ENCODE measurements at places on chromosomes 1 and 21.

DNA sequence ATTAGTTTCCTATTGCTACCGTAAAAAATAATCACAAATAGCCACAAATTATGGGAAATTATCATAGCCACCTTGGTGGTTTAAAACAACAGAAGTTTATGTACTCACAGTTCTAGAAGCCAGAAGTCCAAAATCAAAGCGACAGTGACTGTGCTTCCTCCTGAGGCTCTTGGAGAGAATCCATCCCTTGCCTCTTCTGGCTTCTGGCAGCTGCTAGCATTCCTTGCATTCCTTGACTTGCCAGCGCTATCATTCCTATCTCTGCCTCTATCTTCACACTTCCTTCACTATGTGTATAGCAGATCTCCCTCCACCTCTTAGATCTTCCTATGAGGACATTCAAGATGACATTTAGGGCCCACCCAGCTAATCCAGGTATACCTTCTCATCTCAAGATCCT lies 180.1 kb upstream of the USP25 start:
- no peak for DNase-seq

DNA sequence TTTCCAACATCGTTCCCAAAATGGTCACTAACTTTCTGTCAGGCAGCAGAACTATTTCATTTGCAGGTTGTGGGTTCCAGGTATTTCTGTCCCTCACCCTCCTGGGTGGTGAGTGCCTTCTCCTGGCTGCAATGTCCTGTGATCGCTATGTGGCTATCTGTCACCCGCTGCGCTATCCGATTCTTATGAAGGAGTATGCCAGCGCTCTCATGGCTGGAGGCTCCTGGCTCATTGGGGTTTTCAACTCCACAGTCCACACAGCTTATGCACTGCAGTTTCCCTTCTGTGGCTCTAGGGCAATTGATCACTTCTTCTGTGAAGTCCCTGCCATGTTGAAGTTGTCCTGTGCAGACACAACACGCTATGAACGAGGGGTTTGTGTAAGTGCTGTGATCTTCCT lies 9.3 kb downstream of the OR2AJ1 start:
- DNase-seq: no peak

DNA sequence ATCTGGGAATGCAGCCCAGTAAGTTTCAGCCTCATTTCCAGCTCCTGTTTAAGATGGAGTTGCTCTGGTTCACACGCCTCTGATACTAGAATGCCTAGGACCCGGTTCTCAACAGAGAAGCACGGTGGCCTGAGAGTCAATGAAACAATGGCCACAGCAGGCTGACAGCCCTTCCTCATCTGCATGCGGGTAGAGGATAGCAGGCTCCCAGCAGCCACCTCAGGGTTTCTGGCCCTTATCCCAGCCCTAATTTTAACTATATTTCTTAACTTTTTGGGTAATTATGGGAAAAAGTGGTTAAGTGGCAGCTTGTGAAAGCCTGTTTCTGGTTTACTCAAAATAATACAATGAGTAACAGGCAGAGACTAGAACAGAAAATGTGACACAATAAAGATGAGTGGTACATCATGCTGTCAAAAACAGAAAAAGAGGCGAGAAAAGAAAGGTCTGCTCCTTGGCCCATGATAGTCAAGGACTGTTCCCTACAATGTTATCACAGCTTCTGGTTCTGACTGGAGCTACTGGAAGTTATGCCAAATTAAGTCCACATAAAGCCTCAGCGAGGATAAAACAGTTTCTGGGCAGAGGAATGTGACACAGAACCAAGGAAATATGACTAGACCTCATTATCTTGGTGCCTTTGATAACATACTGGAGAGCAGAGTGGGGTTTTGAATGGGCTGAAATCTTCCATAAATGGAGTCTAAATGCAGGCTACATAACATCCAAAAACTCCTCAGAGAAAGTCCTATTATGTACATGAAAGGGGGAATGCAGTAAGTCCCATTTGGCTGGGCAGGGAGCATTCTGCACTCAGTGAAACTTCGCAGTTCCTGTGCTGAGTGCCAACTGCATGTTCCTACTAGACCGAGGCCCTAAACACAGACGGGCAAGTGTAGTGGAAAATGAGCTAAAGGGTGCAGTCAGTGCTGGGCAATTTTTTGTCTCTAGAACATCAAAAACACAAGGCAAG lies 92.1 kb downstream of the NIBAN1 start:
- no peak for DNase-seq

DNA sequence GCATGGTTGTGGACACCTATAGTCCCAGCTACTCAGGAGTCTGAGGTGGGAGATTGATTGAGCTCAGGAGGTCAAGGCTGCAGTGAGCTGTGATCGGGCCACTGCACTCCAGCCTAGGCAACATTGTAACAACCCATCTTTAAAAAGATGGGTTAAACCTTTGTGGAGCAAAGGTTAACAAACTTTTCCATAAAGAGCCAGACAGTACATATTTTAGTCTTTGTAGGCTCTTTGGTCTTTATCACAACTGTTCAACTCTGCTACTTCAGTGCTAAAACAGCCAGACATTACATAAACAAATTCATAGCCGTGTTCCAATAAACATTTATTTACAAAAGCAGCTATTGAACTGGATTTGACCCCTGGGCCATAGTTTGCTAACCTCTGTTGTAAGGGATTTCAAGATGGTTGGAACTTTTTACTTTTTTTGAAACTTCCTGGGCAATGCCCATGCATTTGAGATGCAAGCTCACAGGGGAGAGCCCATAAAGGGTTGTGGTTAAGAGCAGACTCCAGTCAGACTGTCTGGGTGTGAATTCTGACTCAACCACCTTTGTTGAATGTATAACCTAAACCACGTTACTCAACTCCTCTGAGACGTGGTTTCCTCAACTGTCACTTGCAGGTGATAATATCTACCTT lies 10.8 kb downstream of the INAVA start:
- peak; percentile 84 for DNase-seq

GRCh38 chr1:145750426-145750825 lies 31.1 kb downstream of the CD160 start:
- no peak for DNase-seq

GRCh38 chr1:180117764-180118116 lies 36.9 kb upstream of the QSOX1 start:
- DNase-seq: no peak

GRCh38 chr1:43253173-43253572 lies 16.6 kb upstream of the TMEM125 start:
- DNase-seq: no peak

GRCh38 chr1:7703321-7704213 lies 67.5 kb upstream of the VAMP3 start:
- no peak for DNase-seq

DNA sequence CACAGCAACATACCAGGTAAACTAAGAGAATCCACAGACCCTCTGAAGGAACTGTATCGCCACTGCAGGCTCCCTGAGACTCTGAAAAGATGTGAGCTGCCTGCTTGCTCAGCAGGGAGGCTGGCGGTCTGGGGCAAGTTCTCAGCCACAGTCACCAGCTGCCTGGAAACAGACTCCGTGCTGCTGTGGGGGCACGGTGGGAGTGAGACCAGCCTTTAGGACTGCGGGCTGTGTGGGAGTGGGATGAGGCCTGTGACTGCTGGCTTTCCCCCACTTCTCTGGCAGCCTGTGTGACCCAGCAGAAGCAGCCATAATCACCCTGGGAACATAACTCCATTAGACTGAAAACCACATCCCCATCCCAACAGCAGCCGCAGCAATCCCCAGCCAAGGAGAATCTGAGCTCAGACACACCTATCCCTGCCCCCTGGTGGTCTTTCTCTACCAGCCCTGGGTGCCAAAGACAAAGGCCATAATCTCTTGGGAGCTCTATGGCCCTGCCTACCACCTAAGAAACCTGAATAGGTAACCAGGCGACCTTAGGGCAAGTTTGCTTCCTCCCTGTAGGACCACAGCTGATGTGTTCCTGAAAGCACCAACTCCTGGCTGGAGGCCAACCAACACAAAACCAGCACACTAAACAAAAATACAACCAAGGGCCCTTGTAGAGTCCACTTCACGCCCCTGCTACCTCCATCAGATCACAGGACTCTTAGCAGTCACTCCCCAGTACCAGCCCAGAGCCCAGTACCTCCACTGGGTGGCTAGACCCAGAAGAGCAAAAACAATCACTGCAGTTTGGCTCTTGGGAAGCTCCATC lies 151.5 kb downstream of the SMYD3 start:
- no peak for DNase-seq

DNA sequence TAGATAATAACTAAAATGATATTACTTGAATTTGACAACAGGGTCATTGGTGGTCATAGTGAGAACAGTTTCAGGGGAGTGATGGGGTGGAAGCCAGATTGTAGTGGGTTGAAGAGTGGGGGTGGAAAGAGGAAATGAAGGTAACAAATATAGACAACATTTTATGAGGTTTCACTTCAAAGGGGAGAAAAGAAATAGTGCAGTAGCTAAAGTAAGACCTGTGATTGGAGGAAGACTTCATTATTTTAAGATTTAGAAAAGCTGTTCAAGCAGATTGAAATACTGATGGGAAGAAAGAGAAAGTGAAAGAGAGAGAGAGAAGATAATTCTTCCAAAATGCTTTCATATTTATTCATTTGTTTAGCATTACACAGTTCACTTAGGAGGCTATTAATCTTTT lies 52.0 kb upstream of the KCNA3 start:
- no peak for DNase-seq

GRCh38 chr1:223363057-223363855 lies 720 bp downstream of the SUSD4 start:
- DNase-seq: no peak

DNA sequence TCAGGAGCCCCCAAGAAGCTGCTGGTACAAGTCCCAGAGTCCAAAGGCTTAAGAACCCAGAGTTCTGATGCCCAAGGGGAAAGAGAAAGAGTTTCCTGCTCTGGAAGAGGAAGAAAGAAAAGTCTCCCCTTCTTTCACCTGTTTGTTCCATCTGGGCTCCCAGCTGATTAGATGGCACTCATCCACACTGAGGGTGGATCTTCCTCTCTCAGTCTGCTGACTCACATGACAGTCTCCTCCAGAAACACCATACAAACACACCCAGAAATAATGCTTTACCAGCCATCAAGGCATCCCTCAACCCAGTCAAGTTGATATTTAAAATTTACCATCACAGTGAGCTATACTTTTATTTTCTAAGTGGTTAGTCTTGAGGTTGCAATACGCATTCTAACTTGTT lies 257.9 kb downstream of the PAPPA2 start:
- no peak for DNase-seq

DNA sequence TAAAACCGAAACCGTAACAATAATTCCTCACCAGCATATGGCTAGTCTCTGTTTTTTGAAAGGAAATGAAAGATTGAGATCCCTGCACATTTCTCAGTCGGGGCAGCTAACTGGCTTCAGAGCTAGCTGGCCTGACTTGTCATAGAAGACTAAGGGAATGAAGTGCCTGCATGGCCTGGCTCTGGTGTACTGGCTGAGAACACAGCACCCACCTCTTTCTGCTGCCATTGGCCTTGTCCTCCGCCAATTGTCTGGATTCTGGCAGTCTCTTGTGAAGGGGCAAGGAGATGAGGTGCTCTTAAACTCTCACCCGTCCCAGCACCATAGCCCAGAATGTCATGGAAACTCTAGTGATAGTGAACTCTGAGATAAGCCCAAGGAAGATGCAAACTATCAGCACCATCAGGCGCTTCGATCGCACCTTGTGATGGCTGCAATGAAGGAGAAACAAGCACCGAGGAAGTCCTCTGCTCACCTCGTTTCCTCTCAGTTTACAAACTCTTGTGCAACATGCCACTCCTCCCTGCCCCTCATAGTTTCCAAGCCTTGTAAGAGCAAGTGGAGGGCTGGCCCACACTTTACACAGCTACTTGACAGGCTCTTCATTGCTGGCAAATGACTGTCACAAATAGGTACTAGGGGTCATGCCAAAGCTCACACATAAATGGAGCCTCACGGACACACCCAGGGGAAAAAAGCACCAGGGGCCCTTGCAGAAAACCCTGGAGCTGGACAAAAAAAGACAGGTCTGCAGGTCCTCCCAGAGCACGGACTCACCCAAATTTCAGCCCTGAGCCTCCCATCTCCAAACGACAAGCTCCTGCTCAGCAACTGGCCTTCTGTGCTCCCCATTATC lies 16.4 kb downstream of the INPP5B start:
- DNase-seq: peak; percentile 17

DNA sequence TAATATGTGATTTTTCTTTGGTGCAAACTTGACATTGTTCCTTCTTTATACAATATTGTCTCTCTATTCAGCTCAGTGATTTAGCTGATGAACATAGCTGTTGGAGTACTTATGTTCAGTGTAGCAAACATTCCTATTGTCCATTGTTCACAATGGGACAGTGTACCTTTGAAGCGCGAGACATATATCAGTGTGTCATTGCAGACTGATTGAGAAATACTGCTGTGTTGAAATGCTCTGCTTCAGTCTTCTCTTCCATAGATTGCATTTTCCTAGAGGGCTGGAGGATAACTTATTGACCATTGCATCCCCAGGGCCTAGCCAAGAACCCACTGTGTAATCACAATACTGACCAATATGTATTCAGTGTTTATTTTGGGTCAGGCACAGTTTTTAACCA lies 46.5 kb downstream of the HLX start:
- DNase-seq: no peak

GRCh38 chr1:234963904-234964702 lies 164.5 kb downstream of the TOMM20 start:
- DNase-seq: no peak

- DNase-seq: peak; percentile 76
Measured at GRCh38 chr1:181083842-181084605, 4.5 kb upstream of the IER5 start.

DNA sequence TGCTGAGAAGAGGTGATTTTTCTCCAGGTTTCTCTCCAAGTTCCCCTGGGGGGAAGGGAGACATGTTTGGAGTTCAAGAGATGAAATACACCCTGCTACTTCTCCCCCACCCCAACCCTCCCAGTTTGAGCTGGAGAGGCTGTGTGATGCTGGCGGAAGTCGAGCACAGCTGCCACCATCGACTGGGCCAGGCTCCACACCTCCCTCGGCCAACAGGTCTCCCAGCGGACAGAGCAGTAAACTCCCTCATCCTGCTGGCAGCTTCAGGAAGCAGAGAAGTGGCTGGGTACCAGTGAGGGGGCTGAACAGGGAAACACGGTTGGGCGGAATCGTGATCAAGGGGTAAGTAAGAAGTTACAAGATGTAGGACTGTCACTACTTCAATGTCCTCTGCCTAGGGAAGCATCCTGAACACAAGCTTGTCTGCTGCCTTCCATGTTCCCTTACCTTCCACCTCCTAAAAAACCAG lies 6.6 kb upstream of the NHLH1 start:
- DNase-seq: no peak

DNA sequence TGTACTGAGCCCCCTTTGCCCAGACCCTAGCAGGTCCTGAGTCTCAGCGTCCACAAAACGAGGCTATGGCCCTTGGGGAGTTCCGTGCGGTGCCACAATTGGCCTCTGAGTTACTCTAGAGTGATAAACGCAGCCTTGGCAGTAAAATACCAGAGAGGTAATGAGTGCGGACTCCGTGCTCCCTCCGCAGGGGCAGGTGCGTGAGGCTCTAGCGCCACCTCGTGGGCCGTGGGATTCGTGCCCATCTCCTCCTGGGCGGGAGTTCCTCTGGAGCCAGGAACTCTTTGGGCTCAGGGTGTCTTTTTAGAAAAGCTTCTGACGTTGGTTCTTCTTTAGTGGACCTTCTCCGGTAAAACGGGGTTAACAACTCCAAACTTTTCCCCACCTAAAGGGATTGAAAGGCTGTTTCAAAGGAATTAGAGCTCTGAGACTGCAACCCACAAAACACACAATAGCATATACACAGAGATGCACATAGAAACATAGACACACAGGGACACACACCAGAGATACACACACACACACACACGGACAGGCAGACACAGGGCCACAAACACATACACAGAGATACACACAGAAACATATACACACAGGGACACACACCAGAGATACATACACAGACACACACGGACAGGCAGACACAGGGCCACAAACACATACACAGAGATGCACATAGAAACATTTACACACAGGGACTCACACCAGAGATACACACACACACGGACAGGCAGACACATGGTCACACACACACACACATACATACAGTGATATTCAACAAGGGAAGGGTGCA lies 99.4 kb downstream of the KCNJ15 start:
- peak; percentile 22 for DNase-seq

Measured in GF-D8 (cell line).